ENCODE measurements at places on chromosomes 11 and 22.

GRCh38 chr11:48161951-48162884, 54.4 kb upstream of the OR4B1 start:
- no peak for DNase-seq

DNA sequence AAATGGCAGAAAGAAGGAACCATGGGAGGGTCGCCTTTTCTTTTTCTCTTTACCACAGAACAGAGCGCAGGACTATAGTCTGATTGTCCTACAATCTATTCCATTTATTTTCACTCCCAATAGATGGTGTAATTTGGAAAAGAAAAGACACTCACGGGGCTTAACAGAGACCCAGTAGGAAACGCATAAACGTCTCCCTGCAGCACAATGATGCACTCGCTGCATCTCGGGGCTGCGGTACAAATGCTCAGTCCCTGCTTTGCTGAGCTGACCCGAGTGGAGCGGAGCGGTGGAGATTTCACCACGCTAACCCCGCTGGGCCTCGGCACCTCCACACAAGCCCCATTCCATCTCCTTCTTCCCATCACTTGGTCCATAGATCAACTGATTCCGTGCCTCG, 1.5 kb downstream of the FEZ1 start:
- no peak for DNase-seq

- no peak for DNase-seq
Measured at GRCh38 chr11:96342014-96342960, 708 bp downstream of the MAML2 start.

DNA sequence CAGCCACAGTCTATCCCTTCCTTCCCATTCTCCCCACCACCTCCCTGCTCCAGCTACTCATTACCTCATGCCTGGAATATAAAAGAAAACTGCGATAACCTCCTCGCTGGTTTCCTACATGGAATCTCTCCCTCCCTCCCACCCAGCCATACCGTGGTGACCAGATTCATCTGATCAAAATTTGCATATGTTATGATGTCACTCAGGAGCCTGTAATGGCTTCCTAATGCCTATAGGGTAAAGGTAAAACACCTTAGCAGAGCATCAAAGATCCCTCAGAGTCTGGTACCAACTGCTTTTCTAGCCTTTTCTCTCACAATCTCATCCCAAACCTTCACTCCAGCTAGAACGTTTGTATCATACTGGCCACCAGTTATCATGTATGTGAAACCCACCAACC, 19.6 kb downstream of the RTN4RL2 start:
- DNase-seq, result no peak

DNA sequence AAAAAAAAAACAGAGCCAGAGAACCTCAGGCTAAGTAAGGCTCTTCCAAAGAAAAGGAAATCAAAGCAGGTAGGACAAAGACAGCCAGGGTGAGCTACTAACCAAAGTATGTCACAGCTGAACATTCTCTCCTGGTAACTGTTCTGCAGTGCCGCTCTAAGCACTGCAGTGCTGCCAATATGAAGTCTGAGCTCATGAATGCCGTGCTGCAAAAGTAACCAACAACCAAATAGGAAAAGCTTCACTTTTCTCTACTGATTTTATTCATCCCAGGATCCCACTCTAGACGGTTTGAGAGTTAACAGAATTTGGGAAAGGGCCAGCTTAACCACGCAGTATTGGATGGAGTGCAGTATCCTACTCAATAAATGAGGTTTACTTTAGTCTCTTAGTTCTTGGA, 3.5 kb downstream of the SIK3 start:
- no peak for DNase-seq

GRCh38 chr11:128422576-128423370, 164.6 kb downstream of the ETS1 start:
- DNase-seq, result no peak

DNA sequence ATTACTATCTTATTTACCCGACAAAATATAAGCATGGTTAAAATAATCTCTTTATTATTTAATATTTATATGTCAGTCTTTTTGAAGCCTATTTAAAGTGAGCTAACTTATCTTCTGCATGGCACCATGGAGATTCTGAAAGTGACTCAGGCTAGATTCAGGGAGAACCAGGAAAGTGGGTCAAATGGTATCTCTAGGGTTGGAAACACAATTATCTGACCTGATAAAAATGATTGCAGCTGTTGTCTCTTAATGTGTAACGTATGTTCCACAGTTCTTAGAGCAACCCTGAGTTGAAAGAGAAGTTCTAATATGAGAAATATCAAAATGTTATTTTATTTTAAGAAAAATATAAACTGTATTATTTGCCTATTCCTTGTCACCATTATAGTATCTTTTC, 143.1 kb upstream of the CARD18 start:
- DNase-seq, result no peak

DNA sequence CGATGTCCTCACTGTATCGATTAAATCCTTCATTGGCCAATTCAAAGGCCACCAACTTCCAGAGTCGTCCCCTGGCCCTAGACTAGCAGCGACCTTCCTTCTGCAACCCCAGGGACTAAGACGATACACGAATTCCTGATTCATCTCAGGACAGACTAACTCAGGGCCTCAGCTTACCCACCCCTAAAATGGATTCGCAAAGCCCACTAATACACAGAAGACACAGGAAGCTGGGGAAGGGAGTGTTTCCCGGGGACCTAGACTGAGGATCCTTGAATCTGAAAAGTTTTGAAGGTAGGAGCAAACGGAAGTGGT, 509 bp downstream of the LAMTOR1 start:
- no peak for DNase-seq

DNA sequence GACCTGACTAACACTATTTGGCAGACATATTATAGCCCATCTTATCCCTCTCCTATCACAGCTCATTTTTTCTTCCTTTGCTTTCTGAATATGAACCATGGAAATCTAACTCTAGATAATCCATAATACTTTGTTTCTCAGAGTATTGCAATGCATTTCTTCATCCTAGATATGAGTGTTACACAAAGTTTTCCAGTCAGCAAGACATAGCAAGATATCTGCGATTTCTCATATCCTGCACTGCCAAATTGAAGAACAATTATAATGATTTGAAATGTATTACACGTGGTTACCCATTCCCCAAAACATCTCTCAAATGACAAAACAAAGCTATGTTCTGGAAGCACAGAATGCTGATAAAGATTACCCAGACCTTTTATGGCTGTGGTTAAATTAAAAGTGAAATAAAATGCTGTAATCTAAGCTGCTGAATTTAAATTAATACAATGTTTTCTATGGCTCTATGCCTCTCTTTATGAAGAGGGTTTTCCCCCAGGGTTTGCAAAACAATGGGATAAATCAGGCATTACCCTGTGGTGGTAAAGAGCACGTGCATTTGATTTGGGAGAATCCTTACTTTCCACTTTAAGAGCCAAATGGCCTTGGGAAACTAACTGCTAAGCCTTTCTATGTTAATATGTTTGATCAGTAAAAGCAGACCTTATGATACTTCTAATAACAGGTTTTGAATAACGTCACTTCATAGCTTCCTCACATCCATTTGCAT, 1291.0 kb upstream of the CNTN5 start:
- no peak for DNase-seq

- DNase-seq, result no peak
Measured at GRCh38 chr11:24196733-24197132, 300.1 kb upstream of the LUZP2 start.

DNA sequence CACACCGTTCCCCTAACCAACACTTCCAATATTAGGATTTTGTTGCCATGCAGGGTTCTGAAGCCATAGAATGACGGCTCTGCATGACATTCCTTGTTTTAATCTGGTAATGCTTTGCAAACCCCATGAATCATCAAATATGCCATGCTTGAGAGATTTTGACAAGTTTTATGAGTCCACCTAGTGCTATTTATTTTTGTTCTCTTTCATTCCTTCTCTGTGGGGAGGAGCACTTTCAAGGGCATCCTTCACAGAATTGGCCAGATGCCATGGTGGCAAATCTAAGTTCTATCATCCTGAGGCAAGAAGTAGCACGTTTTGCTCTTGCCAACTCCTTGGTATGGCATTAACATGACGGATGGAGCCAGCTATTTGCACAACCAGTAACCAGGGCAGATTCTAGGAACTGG, 268.4 kb downstream of the FAM76B start:
- no peak for DNase-seq

- no peak for DNase-seq
Measured at GRCh38 chr11:132742929-132743328, 789.4 kb downstream of the OPCML start.

DNA sequence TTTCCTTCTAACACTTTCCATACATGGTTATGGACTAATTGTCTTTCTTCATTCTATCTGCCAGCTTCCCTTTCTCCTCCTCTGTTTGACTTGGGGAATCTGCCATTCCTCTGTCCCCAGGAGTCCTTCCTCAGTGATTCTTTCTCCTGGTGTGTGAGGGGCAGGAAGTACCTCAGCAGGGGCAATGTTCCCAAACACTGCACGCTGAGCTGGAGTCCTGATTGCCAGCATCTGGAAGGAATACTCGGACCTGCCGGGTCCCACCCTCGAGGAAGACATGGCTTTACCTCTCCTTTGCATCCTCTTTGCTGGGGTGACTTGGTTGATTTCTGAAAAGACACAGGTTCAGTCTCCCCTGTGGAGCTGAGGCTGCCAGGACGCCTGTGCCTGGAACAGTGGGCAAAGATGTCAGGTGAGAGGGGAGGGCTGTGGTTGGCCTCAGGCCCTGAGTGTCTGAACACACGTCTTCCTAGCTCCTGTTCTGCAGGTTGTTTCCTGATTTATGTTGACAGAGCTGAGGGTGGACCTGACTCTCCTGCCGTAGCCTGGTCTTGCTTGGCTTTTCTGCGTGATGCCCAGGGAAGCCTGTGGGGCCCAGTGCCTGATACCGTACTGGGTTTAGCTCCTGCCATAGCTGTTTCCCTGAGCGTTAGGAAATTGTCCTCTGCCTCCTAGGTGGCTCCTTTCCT, 4.3 kb downstream of the COX8A start:
- no peak for DNase-seq

DNA sequence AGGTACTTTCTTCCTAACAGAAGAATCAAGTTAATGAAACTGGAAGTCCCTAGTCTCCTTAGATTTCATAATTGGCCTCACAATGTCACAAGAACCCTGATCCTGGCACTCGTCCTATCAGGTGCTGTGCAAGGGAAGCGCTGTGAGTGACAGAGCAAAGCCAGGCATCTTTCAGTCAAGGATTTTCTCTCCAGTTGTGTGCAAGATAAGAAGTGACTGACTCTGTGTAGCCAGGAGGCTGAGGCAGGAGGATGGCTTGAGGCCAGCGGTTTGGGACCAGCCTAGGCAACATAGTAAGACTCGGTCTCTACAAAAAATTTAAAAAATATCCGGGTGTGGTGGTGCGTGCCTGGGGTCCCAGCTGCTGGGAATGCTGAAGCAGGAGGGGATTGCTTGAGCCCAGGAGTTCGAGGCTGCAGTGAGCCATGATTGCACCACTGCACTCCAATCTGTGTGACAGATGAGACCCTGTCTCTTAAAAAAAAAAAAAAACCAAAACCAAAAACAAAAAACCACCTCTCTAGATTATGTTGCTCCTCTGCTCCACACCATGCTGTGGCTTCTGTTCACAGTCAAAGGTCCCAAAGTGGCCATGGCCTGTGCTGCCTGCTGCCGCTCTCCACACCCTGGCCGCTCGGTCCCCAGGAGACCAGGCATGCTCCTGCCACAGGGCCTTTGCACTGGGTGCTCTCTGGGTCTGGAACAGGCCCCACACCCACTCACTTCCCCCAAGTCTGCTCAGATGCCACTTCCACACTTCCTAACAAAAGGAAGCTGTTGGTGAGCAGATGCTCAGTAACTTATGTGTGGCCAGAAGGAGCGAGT, 54.2 kb upstream of the CLDN5 start:
- DNase-seq, result no peak

GRCh38 chr11:1305501-1306056, 3.9 kb downstream of the TOLLIP start:
- no peak for DNase-seq

GRCh38 chr22:19018256-19018655, 82.2 kb upstream of the PRODH start:
- DNase-seq, result no peak

DNA sequence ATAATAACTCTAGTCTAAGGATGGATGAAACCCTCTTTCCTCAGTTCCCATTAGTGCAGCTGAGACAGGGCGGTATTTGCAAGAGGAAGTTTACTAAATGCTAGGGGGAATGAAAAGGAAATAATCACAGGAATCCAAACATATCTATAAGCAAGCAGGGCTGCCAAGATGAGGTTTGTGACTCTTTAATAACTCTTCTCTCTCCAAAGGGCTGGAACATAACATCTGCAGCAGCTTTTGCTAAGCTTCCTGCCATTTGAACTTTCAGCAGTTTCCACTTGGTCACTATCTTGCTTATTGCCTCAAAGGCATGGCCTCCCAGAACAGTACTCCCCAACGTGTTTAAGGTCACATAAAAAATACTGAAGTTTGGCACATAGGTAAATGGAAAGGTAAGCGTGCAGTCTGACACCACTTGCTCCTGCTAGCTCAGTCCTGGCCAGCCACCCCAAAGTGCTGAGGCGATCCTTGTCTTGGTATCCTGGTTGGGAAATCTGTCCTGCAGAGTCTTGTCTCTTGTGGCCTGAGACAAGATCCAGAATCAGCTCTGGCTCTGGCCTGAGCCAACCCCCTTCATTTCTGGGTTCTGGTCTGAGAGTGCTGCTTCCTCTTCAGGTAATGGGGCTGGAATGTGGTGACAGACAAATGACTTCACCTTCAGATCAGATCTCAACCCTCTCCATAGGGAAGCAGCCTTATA, 81.8 kb downstream of the KCNC1 start:
- DNase-seq, result no peak

GRCh38 chr11:118287006-118287405, 17.5 kb upstream of the CD3E start:
- DNase-seq, result no peak

GRCh38 chr11:95999711-96000406, 76.0 kb upstream of the MTMR2 start:
- no peak for DNase-seq

GRCh38 chr11:77173494-77173893, 45.4 kb downstream of the MYO7A start:
- DNase-seq, result no peak

- no peak for DNase-seq
Measured at GRCh38 chr22:23164091-23164490, 16.2 kb upstream of the BCR start.

DNA sequence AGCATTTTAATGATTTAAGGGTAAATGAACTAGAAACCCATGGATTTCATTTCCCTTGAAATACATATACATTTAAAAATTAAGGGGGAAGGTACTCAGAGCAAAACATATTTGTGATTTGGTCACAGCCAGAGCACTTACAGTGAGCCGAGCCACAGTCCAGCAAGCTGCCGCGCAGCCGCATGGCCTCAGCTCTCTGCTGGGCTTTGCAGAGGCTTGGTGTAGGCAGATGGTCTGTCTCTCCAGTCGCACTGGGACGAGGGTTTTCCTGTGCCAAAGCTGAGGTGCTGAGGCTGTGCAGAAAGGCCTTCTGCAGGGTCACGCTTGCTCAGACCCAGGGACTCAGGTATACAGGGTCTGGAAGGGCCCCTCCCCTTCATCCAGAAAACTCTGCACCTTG, 367.3 kb downstream of the OPCML start:
- no peak for DNase-seq

- no peak for DNase-seq
Measured at GRCh38 chr11:1436468-1437039, 46.8 kb downstream of the BRSK2 start.
